Smooth muscle cell of the umbilical artery (primary cell): ENCODE measurements at places on chromosomes 6 and 20. TPM values are rescaled to one million over a fixed set of nuclear protein-coding genes. Genes with fewer than 3 reads are reported as not detected.

HLA-DRA gene
- total RNA-seq: not detected in 2 replicates

BTBD3 gene
- total RNA-seq: 14.8 and 26.8 TPM in 2 replicates

C6orf132 gene
- 1.5 and 2.5 TPM in 2 replicates for total RNA-seq

DEFB116 gene
- not detected in 2 replicates for total RNA-seq

PNPLA1 gene
- total RNA-seq: 0.05 TPM in 1 of 2 replicates, not detected in the other

MRAP2 gene
- 0.23 and 0.59 TPM in 2 replicates for total RNA-seq

CST2 gene
- total RNA-seq: not detected in 2 replicates

CCR6 gene
- not detected in 2 replicates for total RNA-seq

ZNF334 gene
- total RNA-seq: 2.7 and 2.8 TPM in 2 replicates

SLC35B2 gene
- 105 and 143 TPM in 2 replicates for total RNA-seq

SNAP25 gene
- total RNA-seq: 4.6 and 5.6 TPM in 2 replicates

SLA2 gene
- not detected in 2 replicates for total RNA-seq

GRM1 gene
- not detected in 2 replicates for total RNA-seq

ALDH8A1 gene
- total RNA-seq: 0.30 and 3.8 TPM in 2 replicates

ADAT2 gene
- total RNA-seq: 4.2 and 6.2 TPM in 2 replicates

CDH22 gene
- not detected in 2 replicates for total RNA-seq

HLA-DQB2 gene
- not detected in 2 replicates for total RNA-seq

EPHA7 gene
- total RNA-seq: under 0.01 and 1.1 TPM in 2 replicates

CALHM4 gene
- total RNA-seq: not detected in 2 replicates

TUBB2B gene
- 5.6 and 18.3 TPM in 2 replicates for total RNA-seq

VGLL2 gene
- not detected in 2 replicates for total RNA-seq

CYB5R4 gene
- total RNA-seq: 4.5 and 10.8 TPM in 2 replicates

ENPP3 gene
- total RNA-seq: 0.59 TPM in 1 of 2 replicates, not detected in the other

ALDH5A1 gene
- 0.59 and 0.69 TPM in 2 replicates for total RNA-seq

CNKSR3 gene
- 1.2 and 3.0 TPM in 2 replicates for total RNA-seq

HLA-DQA1 gene
- total RNA-seq: not detected in 2 replicates

ITPA gene
- 16.6 and 19.3 TPM in 2 replicates for total RNA-seq

TCF21 gene
- 1.4 and 3.0 TPM in 2 replicates for total RNA-seq

HRH3 gene
- total RNA-seq: not detected in 2 replicates

MACROD2 gene
- 1.8 and 2.6 TPM in 2 replicates for total RNA-seq

BPIFB4 gene
- total RNA-seq: not detected in 2 replicates

BPIFA1 gene
- total RNA-seq: not detected in 2 replicates

SEL1L2 gene
- total RNA-seq: 0.89 TPM in 1 of 2 replicates, not detected in the other
